NCI-H187 treated with DMSO at 0.1 percent for 48 hours (cell line): ENCODE measurements at places on chromosomes 1 and 21.

GRCh38 chr1:164712131-164713036, 153.4 kb downstream of the PBX1 start:
- DNase-seq: no peak

- DNase-seq: no peak
Observed at GRCh38 chr21:41153443-41153842, 14.5 kb upstream of the BACE2 start.

GRCh38 chr1:39214998-39215873, 10.7 kb downstream of the MACF1 start:
- DNase-seq: no peak

GRCh38 chr1:193514397-193514796, 328.0 kb upstream of the B3GALT2 start:
- DNase-seq: no peak

GRCh38 chr1:201885531-201886075, 3.1 kb upstream of the SHISA4 start:
- no peak for DNase-seq

- DNase-seq: no peak
Observed at GRCh38 chr1:231130544-231130943, 31.3 kb upstream of the TRIM67 start.

DNA sequence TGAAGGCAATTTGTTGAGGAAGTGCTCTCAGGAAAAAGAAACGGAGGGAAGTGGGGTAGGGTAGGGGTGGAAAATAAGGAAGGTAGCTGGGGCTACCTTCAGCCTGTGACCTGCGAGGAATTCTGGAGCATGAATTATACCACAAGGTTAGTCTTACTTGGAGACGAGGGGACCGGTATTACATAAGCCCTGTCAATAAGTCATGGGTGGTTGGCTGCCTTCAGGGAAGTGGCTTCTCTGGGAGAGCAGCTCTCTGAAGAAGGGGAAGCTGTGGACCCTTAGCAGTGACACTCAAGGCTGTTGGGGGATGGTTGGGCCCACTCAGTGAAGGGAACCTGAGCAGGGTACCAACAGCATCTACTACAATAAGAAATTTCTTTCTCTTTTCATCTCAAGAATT, 111.3 kb downstream of the TNFSF18 start:
- DNase-seq: no peak

- no peak for DNase-seq
Observed at GRCh38 chr1:95193591-95193990, 40.4 kb upstream of the RWDD3 start.

DNA sequence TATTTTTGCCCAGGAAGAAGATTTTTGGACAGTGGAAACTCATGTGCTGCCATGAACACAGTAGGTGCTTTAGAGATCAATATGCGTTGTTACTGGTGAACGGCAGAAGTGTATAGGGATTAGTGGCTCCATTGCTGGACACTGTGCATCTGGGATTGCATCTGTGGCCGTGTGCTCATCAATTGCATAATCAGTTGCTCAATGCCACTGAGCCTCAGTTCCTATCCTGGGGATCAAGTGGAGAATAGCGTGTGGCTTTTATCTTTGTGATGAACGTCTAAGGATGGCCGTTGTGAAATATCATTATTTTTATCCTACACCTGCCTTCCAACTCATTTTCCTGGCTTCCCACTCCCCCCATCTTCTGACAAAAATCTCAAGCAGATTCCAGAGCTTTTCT, 5.4 kb downstream of the TNN start:
- no peak for DNase-seq

- no peak for DNase-seq
Observed at GRCh38 chr21:42102991-42103390, 31.9 kb downstream of the UMODL1 start.

- no peak for DNase-seq
Observed at GRCh38 chr1:26102526-26102925, 9.1 kb upstream of the PDIK1L start.

- no peak for DNase-seq
Observed at GRCh38 chr21:43571976-43572375, 87.3 kb downstream of the HSF2BP start.

GRCh38 chr1:162470216-162470615, 27.4 kb upstream of the UHMK1 start:
- DNase-seq: no peak

DNA sequence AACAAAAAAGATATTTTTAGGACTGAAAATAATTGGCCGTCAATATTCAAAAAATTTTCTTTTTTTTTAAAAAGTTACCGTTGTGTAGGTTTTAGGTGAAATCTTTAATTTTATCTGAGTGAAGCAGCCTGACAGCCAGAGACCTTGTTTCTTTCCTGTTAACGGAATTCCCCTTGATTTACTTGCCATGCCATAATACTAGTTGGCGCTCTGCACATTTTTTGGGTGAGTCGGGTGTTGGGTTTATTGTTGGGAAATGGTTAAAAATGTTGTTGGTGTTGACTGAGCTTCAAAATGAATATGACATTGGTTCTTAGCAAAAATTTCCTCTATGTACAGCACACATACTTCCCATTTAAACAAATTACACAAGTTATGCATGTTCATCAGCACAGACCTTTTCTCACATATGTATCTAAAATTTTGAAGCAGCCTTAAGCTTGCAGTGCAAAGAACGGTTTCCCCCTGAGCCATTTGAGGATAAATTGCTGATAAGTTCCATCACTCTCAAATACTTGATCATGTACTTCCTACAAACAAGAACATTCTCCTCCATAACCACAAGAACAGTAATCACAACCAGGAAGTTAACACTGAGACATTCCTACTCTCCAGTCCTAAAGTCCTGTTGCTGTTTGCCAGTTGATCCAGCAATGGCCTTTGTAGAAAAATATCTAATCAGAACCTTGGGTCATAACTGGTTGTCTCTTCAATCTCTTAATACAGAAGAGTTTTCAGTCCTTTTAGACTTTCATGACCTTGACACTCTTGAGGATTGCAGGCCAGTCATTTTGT, 34.2 kb downstream of the CAMTA1 start:
- DNase-seq: no peak

- DNase-seq: no peak
Observed at GRCh38 chr1:168507231-168507630, 36.6 kb downstream of the XCL2 start.

DNA sequence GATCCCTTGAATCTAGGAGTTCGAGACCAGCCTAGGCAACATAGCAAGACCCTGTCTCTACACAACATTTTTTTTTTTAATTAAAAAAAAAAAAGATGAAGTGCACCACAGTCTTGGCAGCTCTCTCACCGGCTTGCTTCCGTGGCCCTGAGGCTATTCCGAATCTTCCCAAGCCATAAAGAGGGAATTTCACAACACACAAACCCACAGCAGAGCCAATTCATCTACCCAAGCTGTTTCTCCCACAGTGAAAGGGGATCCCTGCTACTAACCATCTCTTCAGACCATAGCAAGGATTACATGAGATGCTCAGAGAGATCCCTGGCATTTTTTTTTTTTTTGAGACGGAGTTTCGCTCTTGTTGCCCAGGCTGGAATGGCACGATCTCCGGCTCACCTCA, 8.3 kb upstream of the CHD5 start:
- DNase-seq: no peak

DNA sequence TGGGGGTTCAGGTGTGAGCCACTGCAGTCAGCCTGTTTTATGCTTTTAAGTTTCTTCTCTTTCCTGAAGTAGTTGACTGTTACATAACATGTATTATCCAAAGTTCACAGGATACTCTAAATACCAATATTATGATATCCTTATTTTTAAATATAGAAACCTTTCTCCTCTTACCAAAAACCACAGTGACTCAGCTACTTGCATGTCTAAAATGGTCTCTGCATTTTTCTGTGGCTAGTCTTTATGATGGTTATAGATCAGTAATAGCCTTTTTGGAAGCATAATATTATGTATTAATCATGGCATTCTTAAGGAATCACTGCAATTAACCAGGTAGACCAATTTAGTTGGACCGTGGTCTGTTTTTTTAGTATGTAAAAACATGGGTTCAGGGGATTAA, 210.8 kb upstream of the CACYBP start:
- DNase-seq: no peak

GRCh38 chr1:184289825-184290550, 96.8 kb upstream of the C1orf21 start:
- DNase-seq: no peak

GRCh38 chr21:25582888-25583287, 24.4 kb downstream of the MRPL39 start:
- no peak for DNase-seq

DNA sequence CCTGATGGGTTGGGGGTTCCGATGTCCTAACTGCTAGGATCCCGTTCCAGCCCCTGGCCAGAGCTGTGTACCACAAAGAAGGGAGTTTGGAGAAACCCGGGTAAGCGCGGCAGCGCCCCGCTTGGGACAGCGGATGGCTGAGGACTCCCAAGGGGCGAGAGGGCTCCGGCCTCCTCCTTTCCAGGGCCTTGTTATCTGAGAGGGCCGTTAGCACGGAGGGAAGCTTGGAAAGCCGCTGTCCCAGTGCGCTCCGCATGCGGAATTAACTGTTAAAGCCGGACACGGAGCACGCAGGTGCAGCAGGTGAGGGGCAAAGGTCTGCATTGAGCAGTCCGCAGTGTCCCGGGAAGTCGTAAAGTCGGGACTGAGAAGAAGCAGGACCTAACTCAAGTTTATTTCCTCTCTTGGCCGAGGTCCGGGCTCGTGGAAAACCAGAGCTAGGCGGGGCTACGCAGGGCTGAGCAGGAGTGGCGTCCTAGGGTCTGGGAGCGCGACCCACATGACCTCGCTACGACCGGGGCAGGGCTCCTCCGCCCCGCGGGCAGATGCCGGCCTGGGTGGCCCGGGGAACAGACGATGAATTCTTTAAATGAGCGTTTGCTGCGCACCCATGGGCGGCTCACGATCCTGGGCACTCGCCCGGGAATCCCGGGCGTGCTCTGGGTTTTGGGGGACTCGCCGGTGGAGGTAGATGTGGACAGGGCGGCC, 4.5 kb downstream of the LHX4 start:
- no peak for DNase-seq

- no peak for DNase-seq
Observed at GRCh38 chr1:65772607-65773006, 20.1 kb upstream of the PDE4B start.

DNA sequence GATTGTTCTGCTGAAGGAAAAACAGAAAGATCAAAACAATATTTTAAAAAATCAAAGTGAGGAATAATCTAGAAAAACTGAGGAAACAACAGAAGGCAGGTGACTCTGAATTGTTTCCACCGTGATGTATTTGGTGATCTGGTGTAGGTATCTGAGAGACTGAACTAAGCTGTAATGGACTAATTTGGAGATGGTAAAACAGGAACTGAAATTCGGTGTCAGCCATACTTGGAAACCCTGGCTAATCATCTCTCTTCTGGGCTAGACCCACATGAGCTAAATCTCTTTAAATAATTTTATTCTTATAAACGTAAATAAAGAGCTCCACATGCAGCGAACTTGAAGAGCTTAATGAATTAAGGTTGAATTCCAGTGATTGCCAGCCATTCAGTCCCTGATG, 1226.1 kb downstream of the NCAM2 start:
- no peak for DNase-seq

DNA sequence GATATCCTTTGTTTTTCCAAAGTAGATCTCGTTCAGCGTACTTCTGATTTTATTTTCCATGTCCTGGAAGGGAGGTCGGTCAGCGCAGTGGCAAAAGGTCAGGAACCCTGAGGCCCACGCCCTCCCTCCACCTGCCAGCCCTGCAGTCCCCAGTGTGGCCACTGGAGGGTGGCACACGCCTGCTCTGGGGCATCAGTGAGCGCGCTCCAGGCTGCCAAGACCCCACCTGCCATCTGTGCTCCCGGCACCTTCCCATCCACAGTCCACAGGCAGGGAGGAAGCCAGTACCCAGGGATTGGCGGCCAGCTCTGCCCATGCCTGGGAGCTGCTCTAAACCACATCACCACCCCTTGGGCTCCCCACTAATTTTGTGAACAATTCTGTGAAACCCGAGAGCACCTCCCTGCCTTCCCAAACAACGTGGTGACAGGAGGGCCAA, 32.3 kb downstream of the SLC66A1 start:
- DNase-seq: no peak

DNA sequence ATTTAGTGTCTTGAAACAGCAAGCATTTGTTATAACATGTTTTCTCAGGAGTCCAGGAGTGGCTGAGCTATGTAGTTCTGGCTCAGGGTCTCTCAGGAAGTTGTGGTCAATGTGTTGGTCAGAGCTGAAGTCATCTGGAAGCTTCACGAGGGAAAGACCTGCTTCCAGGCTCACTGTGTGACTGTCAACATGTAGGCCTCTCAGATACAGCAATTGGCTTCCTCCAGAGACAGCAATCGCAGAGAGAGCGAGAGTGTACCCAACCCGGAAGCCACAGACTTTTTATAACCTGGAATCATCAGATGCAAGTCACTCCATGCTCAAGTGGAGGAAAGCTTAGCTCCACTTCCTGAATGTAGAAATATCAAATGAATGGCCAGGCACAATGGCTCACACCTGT, 40.9 kb downstream of the TNFRSF9 start:
- DNase-seq: no peak

DNA sequence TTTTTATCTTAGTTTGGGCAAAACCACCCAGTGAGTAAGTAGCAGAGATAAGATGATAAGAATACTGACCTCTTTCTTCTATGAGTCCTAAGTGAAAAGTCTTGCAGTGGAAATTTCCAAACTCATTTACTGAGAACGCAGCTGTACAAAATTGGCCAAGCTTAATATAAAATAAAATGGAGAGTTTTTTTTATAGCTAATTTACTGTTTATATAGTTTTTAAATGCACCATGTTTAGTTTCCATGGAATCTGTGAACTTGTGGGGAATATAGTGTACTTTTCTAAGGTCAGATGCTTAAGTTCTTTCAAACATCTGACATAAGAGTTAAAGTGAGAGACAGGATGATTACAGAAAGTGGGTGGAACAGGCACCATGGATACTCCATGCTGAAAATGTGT, 833.5 kb downstream of the ADGRL2 start:
- DNase-seq: no peak
